Left colon (tissue), 2 donors: ENCODE measurements at places on chromosomes 1 and 21.
A peak's percentile ranks its signal among the peaks of the same experiment; 100 is the strongest.

GRCh38 chr1:220888417-220888986 lies 9.3 kb downstream of the HLX start:
- no peak for DNase-seq

GRCh38 chr1:22652881-22653316 lies at the start of gene C1QB:
C1QB (plus strand) TSS chr1:22653236; CDS start chr1:22659463, 6,227 bp downstream.
- DNase-seq = peak; percentile 59

DNA sequence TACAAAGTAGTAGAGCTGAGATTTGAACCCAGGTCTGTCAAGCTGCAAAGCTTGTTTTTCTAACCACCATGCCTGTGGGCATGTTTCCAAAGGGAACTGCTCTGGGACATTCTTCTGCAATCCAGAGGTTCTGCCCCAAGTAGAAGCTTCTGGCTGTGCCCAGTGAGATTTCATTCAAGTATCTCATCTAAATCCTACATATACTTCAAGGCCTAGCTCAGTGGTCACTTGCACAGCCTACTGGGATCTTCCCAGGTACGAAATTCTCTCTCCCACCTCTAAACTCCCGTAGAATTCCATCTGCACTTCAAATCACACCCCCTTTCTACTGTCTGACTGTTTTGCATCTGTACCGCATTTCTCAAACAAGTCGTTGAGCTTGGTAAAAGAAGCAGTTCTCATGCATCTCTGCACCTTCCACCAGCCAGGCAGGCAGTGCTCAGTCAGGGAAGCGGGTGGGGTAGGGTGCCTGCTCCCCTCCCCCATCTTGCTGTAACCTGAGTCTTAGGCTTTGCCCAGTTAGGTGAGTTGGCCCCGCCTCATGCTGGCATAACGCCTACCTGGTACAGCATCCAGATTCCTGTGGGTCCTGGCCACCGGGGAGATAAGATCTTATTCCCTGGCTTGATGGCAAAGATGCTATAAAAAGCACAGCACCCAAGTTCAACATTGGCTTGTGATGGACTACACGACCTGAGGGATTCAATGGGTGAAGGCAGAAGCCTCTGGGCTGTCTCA lies 13.5 kb downstream of the SLC9A1 start:
- DNase-seq = peak; percentile 77

DNA sequence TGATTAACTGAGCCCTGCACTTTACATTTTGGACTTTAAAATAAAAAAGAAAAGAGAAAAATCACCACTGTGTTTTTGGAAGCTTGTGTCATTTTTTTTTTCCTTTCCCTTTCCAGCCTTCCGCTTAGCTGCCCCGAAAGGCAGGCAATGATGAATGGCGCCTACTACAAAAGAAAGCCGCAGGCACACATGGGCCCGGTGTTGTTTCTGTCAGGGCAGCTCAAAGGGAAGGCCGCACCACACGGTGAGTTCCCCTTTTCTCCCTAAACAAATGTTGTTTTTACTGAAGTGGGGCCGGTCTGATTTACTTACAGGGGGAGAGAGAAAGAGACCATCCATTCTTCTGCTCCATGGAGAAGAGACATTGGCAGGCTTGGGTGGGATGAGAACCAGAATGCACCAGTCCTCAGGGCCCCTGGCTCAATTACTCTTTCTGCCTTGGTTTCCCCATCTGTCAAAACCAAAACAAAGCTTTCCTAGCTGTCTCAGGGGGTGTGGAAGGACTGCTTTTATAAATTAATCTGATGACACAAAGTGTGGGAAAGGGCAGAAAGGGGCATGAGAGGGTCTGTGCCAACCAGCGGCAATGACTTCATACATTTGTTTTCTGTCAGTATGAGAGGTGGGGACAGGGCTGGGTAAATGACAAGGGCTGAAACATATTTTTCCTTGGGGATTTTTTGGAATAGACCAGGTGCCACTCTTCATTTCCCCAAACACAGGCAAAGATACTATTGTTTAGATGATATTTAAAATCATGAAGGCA lies 91.4 kb upstream of the PLXNA2 start:
- DNase-seq = no peak

DNA sequence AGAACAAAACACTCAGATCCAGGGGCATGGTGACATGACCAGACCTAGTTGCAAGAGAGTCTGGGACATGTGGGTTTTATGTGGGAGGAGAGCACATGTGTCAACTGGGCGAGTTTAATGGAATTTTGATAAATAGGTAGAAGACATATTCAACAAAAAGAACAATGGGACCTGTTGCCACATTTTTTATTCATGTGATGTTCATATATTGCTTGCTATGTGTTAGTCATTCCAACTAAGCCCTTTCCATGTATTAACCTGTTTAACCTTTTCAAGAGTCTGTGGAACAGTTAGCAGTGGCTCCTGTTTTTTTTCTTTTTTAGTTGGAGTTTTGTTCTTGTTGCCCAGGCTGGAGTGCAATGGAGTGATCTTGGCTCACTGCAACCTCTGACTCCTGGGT lies 30.1 kb upstream of the CSF3R start:
- no peak for DNase-seq
